ENCODE measurements at places on chromosomes 6 and 20.

DNA sequence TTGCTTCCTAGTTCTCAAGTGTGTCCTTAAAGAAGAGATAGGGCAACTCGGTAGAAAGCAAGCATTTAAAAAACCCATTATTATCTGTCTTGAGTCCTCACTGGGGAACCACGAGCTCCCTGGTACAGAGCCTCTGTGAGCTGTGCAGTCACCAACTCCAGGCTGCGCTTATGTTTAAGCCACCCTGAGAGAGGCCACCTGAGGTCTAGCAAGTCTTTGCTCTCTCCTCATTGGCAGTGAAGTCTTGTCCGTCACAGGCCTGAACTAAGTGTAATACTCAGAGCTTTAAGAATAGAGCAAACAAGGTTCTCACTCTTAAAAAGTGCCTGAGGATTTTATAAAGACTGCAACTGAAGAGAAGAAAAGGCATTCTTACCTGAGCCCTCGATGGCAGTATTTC, 3.9 kb upstream of the CLDN20 start:
- DNase-seq, result no peak

GRCh38 chr6:22828179-22829062, 259.1 kb downstream of the HDGFL1 start:
- DNase-seq, result no peak

GRCh38 chr20:11982289-11982954, 64.7 kb downstream of the BTBD3 start:
- DNase-seq, result no peak

GRCh38 chr6:51511081-51511480, 576.3 kb downstream of the PKHD1 start:
- DNase-seq, result no peak

All from activated naive CD8-positive, alpha-beta T cell treated with anti-CD3 and anti-CD28 coated beads, Interleukin-2, amount 10 ng/mL, durations not matched to agents 7 days and 5 days (primary cell).